Thoracic aorta (tissue), 2 donors: ENCODE measurements at places on chromosomes 16 and 17. TPM values are rescaled to one million over a fixed set of nuclear protein-coding genes. Genes with fewer than 3 reads are reported as not detected.

DPEP3 gene
- total RNA-seq, result not detected

NAGLU gene
- total RNA-seq, result 86.7 TPM

AANAT gene
- not detected for total RNA-seq

KRTAP3-2 gene
- not detected for total RNA-seq

SBK1 gene
- total RNA-seq, result 0.81 TPM

CNTNAP4 gene
- total RNA-seq, result not detected

KRTAP4-3 gene
- total RNA-seq, result not detected

TNP2 gene
- total RNA-seq, result not detected

ZNF19 gene
- 3.7 TPM for total RNA-seq

RAMP2 gene
- total RNA-seq, result 11.0 TPM

ABCC12 gene
- total RNA-seq, result not detected

CDH1 gene
- 1.1 TPM for total RNA-seq

LAT gene
- 28.6 TPM for total RNA-seq

KRTAP16-1 gene
- total RNA-seq, result not detected

SLC26A11 gene
- total RNA-seq, result 41.1 TPM

CA10 gene
- total RNA-seq, result not detected

RHBDF1 gene
- 138 TPM for total RNA-seq

ABAT gene
- total RNA-seq, result 9.8 TPM

TBC1D26 gene
- total RNA-seq, result not detected

ZNF205 gene
- total RNA-seq, result 19.4 TPM

RDM1 gene
- total RNA-seq, result not detected

C1QTNF8 gene
- 7.0 TPM for total RNA-seq

OTOP2 gene
- not detected for total RNA-seq

SLC52A1 gene
- not detected for total RNA-seq

DDX19B gene
- 20.7 TPM for total RNA-seq

IL17C gene
- not detected for total RNA-seq

QRICH2 gene
- 6.9 TPM for total RNA-seq

CHST5 gene
- 0.56 TPM for total RNA-seq

PARD6A gene
- 5.7 TPM for total RNA-seq

FASN gene
- total RNA-seq, result 50.9 TPM

CTRB2 gene
- 12.5 TPM for total RNA-seq

SLC38A8 gene
- not detected for total RNA-seq

CCL13 gene
- total RNA-seq, result 3.1 TPM

SLC13A2 gene
- total RNA-seq, result not detected

KRTAP9-8 gene
- not detected for total RNA-seq

LLGL2 gene
- total RNA-seq, result 20.0 TPM

ITGA2B gene
- 3.4 TPM for total RNA-seq

ITGAE gene
- 23.4 TPM for total RNA-seq

TXNDC11 gene
- 49.4 TPM for total RNA-seq

CMIP gene
- total RNA-seq, result 20.8 TPM

HASPIN gene
- 0.41 TPM for total RNA-seq

CACNA1H gene
- 33.0 TPM for total RNA-seq

BAHCC1 gene
- total RNA-seq, result 41.2 TPM

MSL1 gene
- total RNA-seq, result 107 TPM

ZNF263 gene
- 59.5 TPM for total RNA-seq

MEIOC gene
- total RNA-seq, result not detected

CIAO3 gene
- 27.0 TPM for total RNA-seq

PERCC1 gene
- not detected for total RNA-seq

LIMD2 gene
- 29.6 TPM for total RNA-seq

LPCAT2 gene
- 21.1 TPM for total RNA-seq

CCNF gene
- total RNA-seq, result 0.68 TPM

HCRT gene
- total RNA-seq, result not detected
